ENCODE measurements at places on chromosomes 2 and 18.

DNA sequence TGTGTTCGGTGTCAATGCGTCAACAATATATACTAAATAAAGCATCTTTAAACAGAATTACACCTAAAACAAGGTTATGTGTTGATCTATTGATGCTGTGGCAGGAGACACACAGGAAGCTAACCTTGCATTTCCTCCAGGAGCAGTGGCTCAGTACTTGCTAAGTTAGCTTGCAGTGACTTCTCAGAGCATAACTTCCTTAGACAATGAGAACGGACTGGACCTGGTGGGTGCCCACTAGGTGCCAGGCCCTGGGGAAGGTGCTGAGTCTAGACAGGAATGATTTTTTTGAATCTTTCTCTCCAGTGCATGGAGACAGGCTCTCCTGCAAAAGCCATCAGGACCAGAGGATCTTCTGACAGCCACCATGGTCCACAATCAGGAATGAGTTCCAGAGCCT, 73.8 kb upstream of the MGAT4A start:
- no peak for DNase-seq

- no peak for DNase-seq
These were observed 5.5 kb downstream of the CEBPZOS start for GRCh38 chr2:37201766-37202165.

- no peak for DNase-seq
These were observed 146.7 kb downstream of the MREG start for GRCh38 chr2:215866606-215867005.

- DNase-seq, result no peak
These were observed 218.4 kb upstream of the REV1 start for GRCh38 chr2:99708231-99708630.

DNA sequence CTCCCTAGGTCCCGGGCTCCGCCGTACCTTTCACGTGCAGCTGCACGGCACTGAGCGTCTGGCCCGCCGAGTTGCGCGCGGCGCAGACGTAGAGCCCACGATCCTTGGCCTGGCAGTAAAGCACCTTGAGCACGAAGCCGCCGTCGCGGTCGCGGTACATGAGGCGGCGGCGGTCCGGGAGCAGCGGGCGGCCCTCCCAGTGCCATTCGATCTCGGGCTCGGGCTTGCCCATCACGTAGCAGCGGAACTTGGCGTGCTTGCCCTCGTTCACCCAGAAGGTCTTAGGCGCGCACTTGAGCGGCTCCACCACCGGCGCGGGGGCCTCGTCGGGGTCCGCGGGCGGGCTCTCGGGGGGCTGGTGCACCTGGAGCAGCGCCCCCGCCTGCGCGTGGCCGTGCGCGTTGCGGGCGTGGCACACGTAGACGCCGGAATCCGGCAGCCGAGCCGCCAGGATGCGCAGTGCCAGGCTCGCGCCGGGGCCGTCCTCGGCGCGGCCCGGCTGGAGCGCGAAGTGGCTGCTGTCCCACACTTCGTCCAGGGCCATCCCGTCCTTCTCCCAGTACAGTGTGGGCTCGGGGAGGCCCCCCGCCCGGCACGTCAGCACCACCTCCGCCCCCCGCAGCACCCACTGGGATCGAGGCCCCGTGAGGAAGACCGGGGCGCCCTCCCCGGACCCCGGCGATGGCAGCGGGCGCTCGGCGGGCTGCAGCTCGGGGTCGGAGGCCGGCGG, 980 bp downstream of the OBSL1 start:
- DNase-seq, result peak; percentile 72

- DNase-seq, result no peak
These were observed 114.8 kb upstream of the LRATD1 start for GRCh38 chr2:14517731-14518130.

- no peak for DNase-seq
These were observed 72.7 kb downstream of the PTPN2 start for GRCh38 chr18:12811191-12811950.

GRCh38 chr2:225911019-225911418, 511.5 kb downstream of the NYAP2 start:
- DNase-seq, result no peak

GRCh38 chr2:219482674-219483405, 15.9 kb upstream of the GMPPA start:
- DNase-seq, result no peak

GRCh38 chr2:120298173-120298835, 45.7 kb downstream of the RALB start:
- no peak for DNase-seq

GRCh38 chr2:122885436-122885835, 1130.0 kb downstream of the TSN start:
- no peak for DNase-seq

- no peak for DNase-seq
These were observed 142.9 kb upstream of the ZSWIM2 start for GRCh38 chr2:186991766-186992417.

DNA sequence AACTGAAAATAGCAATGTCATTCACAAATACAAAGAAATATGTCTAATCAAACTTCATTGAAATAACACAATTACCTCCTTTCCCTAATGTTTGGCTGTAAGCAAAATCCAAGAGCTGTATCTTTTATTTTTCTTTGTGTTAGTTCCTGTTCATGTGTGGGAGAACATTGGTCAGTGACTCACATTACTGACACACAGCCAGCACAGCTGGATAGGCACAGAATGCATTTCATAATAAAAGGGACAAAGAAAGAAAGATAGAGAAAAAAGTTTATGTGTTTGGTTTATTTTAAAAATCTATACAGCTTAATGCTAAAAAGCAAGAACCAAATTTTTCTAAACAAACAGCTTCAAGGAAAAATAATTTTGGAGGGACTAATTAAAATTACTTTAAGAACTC, 185.6 kb upstream of the COL3A1 start:
- DNase-seq, result no peak

GRCh38 chr2:229300790-229301189, 29.7 kb upstream of the PID1 start:
- no peak for DNase-seq

GRCh38 chr2:222943820-222944219, 83.0 kb downstream of the ACSL3 start:
- DNase-seq, result no peak

- peak; percentile 47 for DNase-seq
These were observed 73.4 kb downstream of the ZFP36L2 start for GRCh38 chr2:43152741-43153647.

GRCh38 chr2:1687254-1687653, 57.1 kb downstream of the PXDN start:
- no peak for DNase-seq

DNA sequence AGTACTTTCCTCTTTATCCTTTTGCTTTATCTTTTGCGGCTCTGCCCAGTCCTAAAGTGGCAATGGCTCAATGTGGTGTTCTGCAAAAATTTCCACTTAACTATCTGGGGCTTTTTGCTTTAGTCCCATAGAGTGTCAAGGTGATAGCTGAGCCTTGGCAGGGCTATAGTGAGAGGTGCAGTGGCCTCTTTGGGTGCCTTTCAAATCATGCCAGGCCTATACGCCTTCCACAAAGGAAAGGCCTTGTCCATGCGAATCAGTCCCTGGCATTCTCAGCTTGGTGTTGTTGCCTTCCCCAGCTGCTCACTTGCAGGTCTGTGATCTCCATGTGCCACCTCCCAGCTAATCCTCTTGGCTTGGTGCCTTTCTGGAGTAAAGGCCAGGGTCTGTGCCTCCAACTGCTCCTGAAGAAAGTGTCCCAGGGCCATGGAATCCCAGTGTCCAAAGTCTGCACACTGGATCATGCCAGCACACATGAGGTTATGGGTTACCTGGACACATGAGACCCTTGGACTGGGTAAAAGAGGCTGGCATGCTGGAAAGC, 26.6 kb downstream of the PAX8 start:
- DNase-seq, result no peak

GRCh38 chr2:119263656-119264055, 40.0 kb downstream of the STEAP3 start:
- DNase-seq, result no peak

DNA sequence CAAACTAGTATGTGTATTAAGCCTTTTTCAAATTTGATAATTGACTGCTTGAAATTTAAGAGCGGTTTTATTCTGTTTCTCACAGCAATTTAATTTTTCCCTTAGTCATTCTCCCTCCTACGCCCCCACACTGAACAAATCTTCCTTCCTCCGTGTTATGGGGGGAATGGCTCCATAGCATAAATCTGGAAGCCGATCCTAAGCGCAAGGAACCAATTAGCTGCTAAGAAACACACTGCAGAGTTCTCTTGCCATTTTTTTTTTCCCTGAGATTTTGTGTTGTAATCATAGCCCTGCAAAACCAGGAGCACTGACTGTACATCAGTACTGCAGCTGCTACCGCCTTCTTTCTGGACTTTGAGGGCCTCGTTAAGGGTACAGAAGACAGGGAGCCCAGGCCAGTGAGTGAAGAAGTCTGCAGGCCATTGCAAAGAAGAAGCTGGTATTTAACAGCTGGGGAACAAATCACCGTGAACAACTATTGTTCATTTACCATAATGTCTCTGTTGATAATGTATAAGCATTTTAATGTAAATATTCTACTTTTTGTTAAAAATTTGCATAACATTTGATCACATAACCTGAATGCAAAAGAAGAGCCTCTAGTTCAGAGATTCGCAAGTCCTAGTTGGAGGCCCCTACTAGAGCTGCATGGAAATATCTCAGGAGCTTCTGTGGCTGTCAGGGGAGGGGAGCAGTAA, 264.0 kb downstream of the LRATD1 start:
- no peak for DNase-seq

- no peak for DNase-seq
These were observed 40.4 kb upstream of the IMP4 start for GRCh38 chr2:130302164-130302886.

- peak; percentile 45 for DNase-seq
These were observed at the start of gene KIF1A for GRCh38 chr2:240819858-240820606. TSS of gene KIF1A (minus strand) at chr2:240820219. CDS start at chr2:240797752, 22,467 bp downstream.

DNA sequence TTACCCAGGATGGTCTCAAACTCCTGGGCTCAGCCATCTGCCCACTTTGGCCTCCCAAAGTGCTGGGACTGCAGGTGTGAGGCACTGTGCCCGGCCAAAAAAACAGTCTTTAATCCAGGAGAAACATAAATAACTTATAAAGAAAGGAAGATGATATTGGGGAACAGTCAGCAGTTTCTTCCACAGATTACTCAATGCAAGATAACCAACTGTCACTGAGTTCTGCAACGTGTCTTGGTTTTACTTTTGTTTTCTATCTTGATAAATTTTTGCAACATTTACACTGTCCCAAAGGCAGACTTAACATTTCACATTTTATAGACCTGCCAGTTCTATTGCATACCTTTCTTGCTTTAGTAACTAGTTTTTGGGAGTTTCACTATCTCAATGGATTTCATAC, 71.1 kb downstream of the ANKRD44 start:
- peak; percentile 25 for DNase-seq

Measured in small intestine (tissue), 16 donors.